G401 (cell line): ENCODE measurements at places on chromosomes 7 and 10. TPM values are rescaled to one million over a fixed set of nuclear protein-coding genes. Genes with fewer than 3 reads are reported as not detected.
A peak's percentile ranks its signal among the peaks of the same experiment; 100 is the strongest.

- no peak for DNase-seq
Observed at GRCh38 chr7:2928256-2928612, 84.1 kb upstream of the GNA12 start.

- DNase-seq, result no peak
Observed at GRCh38 chr10:43595739-43596298, 10.4 kb upstream of the ZNF485 start.

HOXA6 gene
- 5.1 TPM in 1 of 2 replicates, not detected in the other for total RNA-seq

GRCh38 chr10:54609423-54609822, 191.6 kb downstream of the PCDH15 start:
- no peak for DNase-seq

- no peak for DNase-seq
Observed at GRCh38 chr10:78402591-78402990, 368.9 kb downstream of the RPS24 start.

GBX1 gene
- total RNA-seq, result 0.37 TPM in 1 of 2 replicates, not detected in the other

DNA sequence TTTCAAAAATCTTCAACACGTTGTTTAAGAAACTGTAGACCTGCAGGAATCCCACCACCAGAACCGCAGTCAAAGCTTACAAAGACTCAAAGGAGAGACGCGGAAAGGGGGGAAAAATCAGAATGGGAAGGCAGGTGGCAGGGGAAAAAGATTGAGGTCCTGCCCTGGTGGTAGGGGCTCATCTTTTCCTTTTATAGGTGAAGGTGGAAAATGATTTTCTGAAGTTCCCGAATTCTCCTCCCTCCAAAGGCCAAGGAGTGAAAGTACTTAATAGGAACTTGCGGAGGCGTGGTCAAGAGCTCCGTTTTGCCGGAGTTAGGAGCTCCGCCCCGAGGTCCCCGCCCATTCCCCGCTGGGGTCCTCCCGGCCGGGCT, 724 bp downstream of the BBIP1 start:
- DNase-seq, result no peak

GRCh38 chr7:149772241-149772955, 990 bp downstream of the ZNF467 start:
- DNase-seq, result no peak

WDFY4 gene
- total RNA-seq, result not detected in 2 replicates

DNA sequence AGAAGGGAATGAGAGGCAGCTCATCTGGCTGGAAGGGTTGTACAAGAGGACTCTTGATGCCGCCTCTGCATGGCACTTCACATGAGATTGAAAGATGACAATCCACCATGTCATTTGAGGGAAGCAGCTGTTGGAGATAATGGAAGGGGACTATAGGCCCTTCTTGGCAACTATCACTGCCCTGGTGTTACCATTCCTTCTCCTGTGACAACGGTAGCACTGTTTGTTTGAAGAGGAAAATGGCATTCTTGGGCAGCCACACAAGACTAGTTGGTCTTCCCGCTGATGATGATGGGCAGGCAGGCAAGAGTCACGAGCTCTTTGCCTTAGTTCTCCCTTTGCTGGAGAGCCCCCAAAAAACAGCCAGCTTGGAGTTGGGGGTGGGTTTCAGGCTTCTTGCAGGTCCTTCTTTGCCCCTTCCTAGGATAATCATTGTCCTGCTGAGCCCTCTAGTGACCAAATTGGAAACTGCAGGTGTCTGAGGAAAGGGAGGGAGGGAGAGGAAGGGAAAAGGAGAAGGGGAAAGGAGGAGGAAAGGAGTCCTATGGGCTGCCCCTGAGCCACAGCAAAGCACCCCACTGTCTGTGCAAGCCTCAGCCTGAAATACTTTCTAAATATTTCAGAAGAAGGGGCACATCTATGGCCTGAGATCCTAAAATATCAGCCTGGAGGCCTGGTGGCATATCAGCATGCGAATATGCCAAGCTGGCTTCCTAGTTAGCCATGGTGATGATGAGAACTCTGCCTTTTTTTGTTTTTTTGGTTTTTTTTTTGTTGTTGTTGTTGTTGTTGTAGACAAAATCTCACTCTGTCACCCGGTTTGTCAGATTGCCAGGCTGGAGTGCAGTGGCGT, 165.6 kb upstream of the KMT2E start:
- DNase-seq, result peak; percentile 63

HOGA1 gene
- total RNA-seq, result 8.0 and 8.1 TPM in 2 replicates

DRGX gene
- total RNA-seq, result 0.03 and 0.86 TPM in 2 replicates

DNA sequence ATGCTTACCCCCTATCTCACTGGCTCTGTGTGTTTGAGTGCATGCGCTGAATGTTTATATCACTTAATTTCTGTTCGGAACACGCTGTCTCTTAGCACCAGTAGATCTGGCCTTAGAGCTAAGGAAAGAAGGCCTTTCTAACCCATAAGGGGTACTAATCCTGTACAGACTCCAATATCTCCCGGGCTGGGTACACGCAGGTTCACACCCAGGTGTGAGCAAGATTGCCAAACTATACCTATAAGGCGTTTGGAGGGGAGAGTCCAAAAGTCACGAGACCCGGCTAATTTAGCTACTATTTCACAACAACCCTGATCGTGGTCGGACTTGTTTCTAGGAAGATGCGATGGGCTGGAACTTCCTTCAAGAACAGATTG, 727 bp upstream of the PDSS1 start:
- DNase-seq, result no peak

DNA sequence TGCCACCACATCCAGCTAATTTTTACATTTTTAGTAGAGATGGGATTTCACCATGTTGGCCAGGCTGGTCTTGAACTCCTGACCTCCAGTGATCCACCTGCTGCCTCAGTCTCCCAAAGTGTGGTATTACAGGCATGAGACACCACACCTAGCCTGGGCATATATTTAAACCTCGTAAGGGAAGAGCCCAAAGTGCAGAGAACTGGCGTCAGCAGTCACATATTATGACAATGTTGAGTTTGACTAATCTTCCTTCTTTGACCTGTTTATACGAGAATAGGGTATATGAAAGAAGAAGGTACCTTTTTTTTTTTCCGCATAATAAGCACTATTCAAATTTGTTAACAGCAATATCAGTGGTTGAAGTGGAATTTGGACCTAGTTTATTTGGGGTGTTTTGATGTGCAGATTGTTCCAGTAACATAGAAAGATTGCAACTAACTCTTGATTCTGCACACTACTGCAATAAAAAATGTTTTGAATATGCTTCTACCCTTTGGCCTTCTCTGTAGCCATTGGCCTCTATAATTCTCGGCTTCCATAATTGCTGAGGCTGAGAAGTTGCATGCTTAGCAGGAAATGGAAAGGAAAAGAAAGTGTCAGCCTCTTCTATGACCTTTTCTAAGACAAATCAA, 55.9 kb downstream of the MINPP1 start:
- no peak for DNase-seq

PTCD1 gene
- total RNA-seq, result 10.9 and 28.1 TPM in 2 replicates
